ENCODE measurements at places on chromosomes 11 and 22. TPM values are rescaled to one million over a fixed set of nuclear protein-coding genes. Genes with fewer than 3 reads are reported as not detected.

TREH gene
- total RNA-seq: not detected

AMPD3 gene
- 0.44 TPM for total RNA-seq

GGTLC2 gene
- total RNA-seq: not detected

MRGPRX3 gene
- total RNA-seq: not detected

RTN4R gene
- total RNA-seq: 38.3 TPM

DEPDC5 gene
- total RNA-seq: 32.0 TPM

KDM4E gene
- total RNA-seq: 1.1 TPM

DSCAML1 gene
- 0.07 TPM for total RNA-seq

KCNQ1OT1 gene
- total RNA-seq: 14.3 TPM

TH gene
- not detected for total RNA-seq

PRG3 gene
- not detected for total RNA-seq

CHRM1 gene
- not detected for total RNA-seq
